ENCODE measurements at places on chromosomes 12 and 14. TPM values are rescaled to one million over a fixed set of nuclear protein-coding genes. Genes with fewer than 3 reads are reported as not detected.

Gene NID2
- 20.1 TPM for total RNA-seq

Gene EXOC3L4
- 8.6 TPM for total RNA-seq

Gene DIO2
- 38.5 TPM for total RNA-seq

Gene EPYC
- not detected for total RNA-seq

Gene TAS2R50
- total RNA-seq: 2.9 TPM

Gene ASB2
- total RNA-seq: 24.1 TPM

Gene LYZ
- total RNA-seq: 15.2 TPM

- H3K4me3 ChIP-seq: no peak overlapping the region
- H3K4me1 ChIP-seq: no peaks in the 10 kb centered on the region
- H3K27me3 ChIP-seq: no peaks in the 10 kb centered on the region
- no peak overlapping the region for H3K27ac ChIP-seq
These were observed 52.5 kb upstream of the EVL start for GRCh38 chr14:100012478-100013327.

- H3K4me1 ChIP-seq: no peaks in the 10 kb centered on the region
- no peak for DNase-seq
- no peaks in the 10 kb centered on the region for H3K27me3 ChIP-seq
- H3K4me3 ChIP-seq: no peak overlapping the region
- no peak overlapping the region for H3K27ac ChIP-seq
- no peaks in the 10 kb centered on the region for H3K36me3 ChIP-seq
These were observed 84.8 kb upstream of the MAP1LC3B2 start for GRCh38 chr12:116474331-116474730.

- DNase-seq: no peak
- H3K27ac ChIP-seq: peak within 1 kb of the TSS; percentile 91
- no peaks in the 10 kb centered on the region for H3K27me3 ChIP-seq
- peaks cover 24% of the 10 kb centered on the region for H3K4me1 ChIP-seq
These were observed at the start of gene NTN4 for GRCh38 chr12:95790033-95790916. TSS of gene NTN4 (minus strand) at chr12:95790764. CDS start at chr12:95790309, 455 bp downstream.

DNA sequence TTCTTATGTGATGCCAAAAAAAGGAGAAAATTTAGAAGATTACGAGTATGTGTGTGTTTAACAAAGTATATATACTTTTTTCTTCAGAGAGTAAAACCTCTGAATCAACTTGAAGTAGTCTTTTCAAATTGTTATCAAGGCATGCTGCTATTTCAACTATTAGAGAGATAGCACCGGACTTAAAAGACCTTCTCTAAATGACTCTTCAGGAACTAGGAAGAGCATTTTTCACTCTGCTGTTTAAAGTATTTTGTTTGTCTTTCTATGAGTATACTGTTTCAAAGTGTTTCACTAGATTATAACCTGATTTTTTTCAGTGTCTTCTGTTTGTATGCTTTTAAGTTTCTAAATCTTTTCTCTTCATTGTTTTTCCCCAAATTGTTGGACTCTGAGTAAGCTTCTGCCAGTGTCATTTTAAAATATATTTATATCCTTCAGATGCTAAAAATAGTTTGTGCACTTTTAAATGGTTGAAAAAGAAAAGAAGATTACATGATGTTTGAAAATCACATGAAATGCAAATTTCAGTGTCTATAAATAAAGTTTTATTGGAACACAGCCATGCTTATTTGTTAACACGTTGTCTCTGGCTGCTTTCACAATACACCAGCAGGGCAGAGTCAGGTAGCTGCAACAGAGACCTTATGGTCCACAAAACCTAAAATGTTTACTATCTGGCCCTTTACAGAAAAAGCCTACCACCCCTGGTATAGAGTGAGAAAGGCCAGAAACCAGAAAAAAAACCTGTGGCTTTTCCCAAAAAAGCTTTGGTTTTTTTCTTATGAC lies 21.3 kb downstream of the CRADD start:
- DNase-seq: no peak
- H3K27ac ChIP-seq: peak overlapping the region; percentile 48
- H3K4me1 ChIP-seq: peaks cover 27% of the 10 kb centered on the region
- no peaks in the 10 kb centered on the region for H3K27me3 ChIP-seq
- no peaks in the 10 kb centered on the region for H3K36me3 ChIP-seq

- no peaks in the 10 kb centered on the region for H3K27me3 ChIP-seq
- peak within 1 kb of the TSS; percentile 99 for H3K27ac ChIP-seq
- H3K4me1 ChIP-seq: peaks cover 27% of the 10 kb centered on the region
- H3K36me3 ChIP-seq: peaks cover 12% of the 10 kb centered on the region
- peak; percentile 99 for DNase-seq
- H3K4me3 ChIP-seq: peak within 1 kb of the TSS; percentile 77
These were observed at the start of gene NR4A1 for GRCh38 chr12:52050758-52051541. TSS of gene NR4A1 (plus strand) at chr12:52051442. CDS start at chr12:52054329, 2,887 bp downstream.

DNA sequence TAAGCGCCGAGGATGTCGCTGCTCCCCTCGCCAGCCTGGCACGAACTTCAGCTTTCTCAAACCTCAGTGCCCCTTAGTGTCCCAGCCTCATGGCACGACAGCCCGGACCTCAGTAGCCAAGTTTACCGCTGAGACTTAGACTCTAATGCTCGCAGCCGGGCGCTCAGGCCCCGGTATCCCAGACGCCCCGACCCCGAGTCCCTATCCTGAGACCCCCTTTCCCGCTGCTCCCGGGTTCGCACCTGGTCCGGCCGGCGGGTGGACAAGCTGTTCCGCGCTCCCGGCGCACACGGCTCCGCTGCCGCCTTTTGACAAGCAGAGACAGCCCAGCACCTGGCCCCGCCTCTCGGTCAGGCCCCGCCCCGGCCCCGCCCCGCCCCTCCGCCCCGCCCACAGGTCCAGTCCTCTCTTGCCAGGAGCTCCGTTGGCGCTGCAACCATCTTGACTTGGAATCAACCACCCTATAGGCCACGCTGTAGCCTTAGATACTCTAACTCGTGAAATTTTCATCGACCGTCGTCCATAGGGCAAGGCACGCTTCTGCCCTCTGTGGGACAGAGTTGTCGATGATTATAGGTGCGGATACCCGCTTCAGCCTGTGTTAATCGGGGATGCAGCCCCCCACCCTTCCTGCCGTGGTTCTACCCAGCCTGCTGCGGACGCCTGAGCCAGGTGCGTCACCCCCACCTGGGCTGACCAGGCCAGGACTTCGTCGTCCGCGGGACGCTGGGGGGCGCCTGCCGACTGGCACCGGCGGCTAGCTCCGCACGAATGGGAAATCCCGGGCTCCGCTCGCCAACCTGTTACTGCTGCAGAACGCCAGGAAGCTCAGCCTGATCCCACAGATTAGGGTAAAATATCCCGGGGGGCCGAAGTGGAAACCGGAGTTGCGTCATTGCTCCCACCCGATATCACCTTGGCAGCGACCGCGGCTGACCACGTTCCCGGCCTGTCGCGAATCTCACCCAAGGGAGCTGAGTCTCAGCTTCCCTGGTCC lies at the start of gene VDR:
VDR (minus strand) TSS at position 282 of the 997 bp plus-strand sequence. CDS start 25,881 bp downstream, outside the sequence.
- H3K27me3 ChIP-seq: no peaks in the 10 kb centered on the region
- H3K4me3 ChIP-seq: peak within 1 kb of the TSS; percentile 56
- peak; percentile 93 for DNase-seq
- no peaks in the 10 kb centered on the region for H3K36me3 ChIP-seq
- H3K27ac ChIP-seq: peak within 1 kb of the TSS; percentile 60

DNA sequence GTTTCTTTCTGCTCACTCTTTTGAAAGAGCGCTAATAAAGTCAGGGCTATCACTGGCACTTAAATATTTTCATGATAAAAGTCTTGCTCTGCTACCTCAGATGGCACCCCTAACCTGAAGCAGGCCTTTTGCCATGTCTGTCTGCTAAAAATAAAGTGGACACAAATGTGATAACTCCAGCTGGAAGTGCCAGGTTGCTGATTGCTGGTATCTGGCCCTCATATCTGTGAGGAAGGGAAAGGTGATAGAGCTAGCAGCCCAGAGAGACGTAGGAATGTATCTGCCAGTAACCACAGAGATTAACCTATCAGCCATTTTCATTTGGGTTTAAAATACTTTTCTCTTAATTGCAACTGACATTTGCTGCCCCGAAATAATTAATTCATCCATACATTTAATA lies 127.9 kb downstream of the GRIN2B start:
- H3K36me3 ChIP-seq: no peaks in the 10 kb centered on the region
- no peak for DNase-seq
- H3K27ac ChIP-seq: no peak overlapping the region
- no peaks in the 10 kb centered on the region for H3K27me3 ChIP-seq
- no peak overlapping the region for H3K4me3 ChIP-seq

DNA sequence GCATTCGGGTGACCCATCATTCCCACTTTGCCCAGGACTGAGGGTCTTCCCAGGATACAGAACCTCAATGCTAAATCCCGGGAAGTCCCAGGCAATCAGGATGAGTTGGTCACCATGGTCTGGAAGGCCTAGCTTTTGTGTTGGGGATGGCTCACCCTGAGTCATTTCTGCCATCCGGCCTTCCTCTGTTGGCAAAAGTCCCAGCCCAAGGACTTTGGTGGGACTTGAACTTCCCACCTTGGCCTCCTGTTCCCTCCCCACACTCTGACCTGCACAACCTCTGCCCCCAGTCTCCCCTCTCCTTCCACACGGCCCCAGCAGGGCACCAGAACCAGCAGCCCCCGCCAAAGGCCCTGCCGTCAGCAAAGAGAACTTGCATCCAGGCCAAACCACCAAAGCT lies 24.6 kb upstream of the NCOR2 start:
- DNase-seq: no peak
- no peaks in the 10 kb centered on the region for H3K36me3 ChIP-seq
- H3K4me3 ChIP-seq: no peak overlapping the region
- no peak overlapping the region for H3K27ac ChIP-seq
- no peaks in the 10 kb centered on the region for H3K27me3 ChIP-seq

GRCh38 chr12:6866163-6866919 lies 990 bp upstream of the TPI1 start:
- peaks cover 53% of the 10 kb centered on the region for H3K36me3 ChIP-seq
- H3K27me3 ChIP-seq: no peaks in the 10 kb centered on the region
- no peak for DNase-seq

GRCh38 chr12:87779858-87780498 lies 249.2 kb downstream of the C12orf50 start:
- DNase-seq: no peak
- H3K36me3 ChIP-seq: no peaks in the 10 kb centered on the region
- H3K27ac ChIP-seq: no peak overlapping the region
- no peaks in the 10 kb centered on the region for H3K27me3 ChIP-seq
- H3K4me3 ChIP-seq: no peak overlapping the region

DNA sequence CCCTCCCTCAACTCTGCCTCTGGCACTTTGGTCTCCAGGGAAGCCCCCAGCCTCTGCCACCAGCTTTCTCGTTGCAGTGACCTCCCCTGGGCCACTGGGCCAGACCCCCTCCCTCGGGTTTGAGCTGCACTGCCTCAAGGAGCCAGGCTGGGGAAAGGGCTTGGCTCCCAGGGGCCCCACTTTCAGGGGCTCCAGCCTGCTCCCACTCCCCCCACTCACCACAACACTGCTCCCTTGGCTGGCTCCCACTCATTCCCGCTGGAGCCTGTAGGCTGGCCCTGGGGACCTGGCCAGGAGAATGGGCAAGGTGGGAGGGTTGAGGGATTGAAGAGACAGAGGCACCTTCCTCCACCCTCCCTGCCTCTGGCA lies 19.3 kb upstream of the KIF26A start:
- no peak for DNase-seq
- no peaks in the 10 kb centered on the region for H3K27me3 ChIP-seq
- H3K4me3 ChIP-seq: peak overlapping the region; percentile 49
- H3K27ac ChIP-seq: peak overlapping the region; percentile 53

DNA sequence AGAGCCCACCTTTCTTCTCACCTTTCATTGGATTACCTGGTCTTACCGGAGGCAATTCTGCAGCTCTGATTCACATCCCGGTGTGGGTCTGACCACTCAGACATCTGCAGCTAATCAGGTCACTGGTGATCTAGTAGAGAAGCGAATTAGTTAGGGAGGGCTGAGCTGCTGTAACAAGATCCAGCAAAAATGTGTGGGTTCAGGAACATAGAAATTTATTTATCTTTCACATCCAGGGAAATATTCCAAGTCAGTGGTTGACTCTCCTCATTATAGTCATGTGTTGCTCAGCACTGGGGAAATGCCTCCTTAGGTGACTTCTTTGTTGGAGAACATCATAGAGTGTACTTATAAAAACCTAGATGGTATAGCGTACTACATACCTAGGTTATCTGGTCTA lies 218.7 kb upstream of the PELI2 start:
- H3K27ac ChIP-seq: no peak overlapping the region
- no peaks in the 10 kb centered on the region for H3K27me3 ChIP-seq
- DNase-seq: no peak
- H3K4me3 ChIP-seq: no peak overlapping the region

- no peaks in the 10 kb centered on the region for H3K27me3 ChIP-seq
- H3K4me3 ChIP-seq: no peak within 1 kb of the TSS
- H3K27ac ChIP-seq: peak within 1 kb of the TSS; percentile 77
These were observed at the start of gene GPR132 for GRCh38 chr14:105065280-105066228. TSS of gene GPR132 (minus strand) at chr14:105065430. CDS start at chr14:105055420, 10,010 bp downstream.

DNA sequence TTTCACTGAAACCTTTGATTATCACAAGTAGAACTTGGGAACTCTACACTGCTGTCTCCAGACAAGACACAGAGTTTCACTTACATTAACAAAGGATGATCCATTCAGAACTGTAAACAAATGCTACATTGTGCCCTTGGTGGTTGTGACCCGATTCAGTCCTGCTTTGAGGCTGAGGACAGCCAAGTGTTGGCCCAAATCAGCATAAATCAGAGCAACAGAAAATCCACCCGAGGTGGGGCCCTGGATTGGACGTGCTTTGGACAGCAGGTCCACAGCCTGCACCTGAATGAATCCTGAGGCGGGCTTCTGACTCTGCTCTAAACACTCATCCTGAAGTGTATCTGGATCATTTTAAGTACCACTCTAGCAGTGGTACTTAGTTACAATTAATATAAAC lies 68.8 kb downstream of the PPP2R5C start:
- no peak for DNase-seq
- no peaks in the 10 kb centered on the region for H3K27me3 ChIP-seq
- no peak overlapping the region for H3K27ac ChIP-seq
- H3K36me3 ChIP-seq: no peaks in the 10 kb centered on the region
- peaks cover 52% of the 10 kb centered on the region for H3K4me1 ChIP-seq

DNA sequence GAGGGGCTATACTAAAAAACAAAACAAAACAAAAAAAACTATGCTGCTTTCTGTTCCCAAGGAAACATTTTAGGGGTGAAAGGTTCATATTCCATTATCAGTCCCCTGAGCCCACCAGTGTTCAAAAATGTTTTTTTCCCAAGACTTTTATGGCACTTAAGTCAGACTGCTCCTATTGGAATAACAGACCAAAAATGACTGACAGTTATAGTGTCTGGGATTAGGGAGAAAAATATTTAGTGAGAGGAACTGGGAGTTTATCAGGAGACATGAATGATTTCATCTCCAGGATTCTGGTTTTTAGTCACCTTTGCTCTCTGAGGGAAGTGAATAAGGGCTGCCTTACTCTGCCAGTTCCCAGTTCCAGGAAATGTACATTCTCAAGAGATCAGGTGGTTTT lies 68.0 kb downstream of the PDE3A start:
- no peaks in the 10 kb centered on the region for H3K36me3 ChIP-seq
- H3K27ac ChIP-seq: no peak overlapping the region
- H3K4me3 ChIP-seq: no peak overlapping the region
- H3K4me1 ChIP-seq: no peaks in the 10 kb centered on the region
- no peak for DNase-seq
